ENCODE measurements at places on chromosomes 16 and 17.

GRCh38 chr17:77572065-77572601, 386.4 kb upstream of the TNRC6C start:
- no peak for DNase-seq

GRCh38 chr16:5228369-5228768, 130.8 kb upstream of the EEF2KMT start:
- DNase-seq, result no peak

DNA sequence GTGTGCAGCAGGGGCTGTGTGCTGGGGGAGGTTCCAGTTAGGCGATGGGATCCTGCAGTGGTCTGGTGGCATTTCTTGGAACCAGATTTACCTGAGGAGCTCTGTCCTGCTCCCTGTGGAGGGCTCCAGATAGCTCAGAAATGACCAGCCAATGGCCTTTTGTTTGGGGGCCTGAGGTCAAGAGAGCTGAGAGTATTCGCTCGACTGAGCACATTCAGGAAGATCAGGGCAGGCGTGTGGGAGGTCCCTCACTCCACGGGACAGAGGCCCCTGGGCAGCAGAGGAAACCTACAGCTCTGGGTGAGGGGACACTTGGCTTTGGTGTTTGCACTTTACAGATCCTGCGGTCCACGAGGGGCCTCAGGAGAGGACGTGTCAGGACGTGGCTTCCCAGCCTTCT, 18.2 kb downstream of the DEF8 start:
- no peak for DNase-seq

- no peak for DNase-seq
Measured at GRCh38 chr17:81723651-81724209, 11.6 kb downstream of the SLC25A10 start.

- no peak for DNase-seq
Measured at GRCh38 chr17:30226878-30227277, 8.6 kb downstream of the SLC6A4 start.

GRCh38 chr17:50275279-50275678, 1.0 kb downstream of the TMEM92 start:
- no peak for DNase-seq

DNA sequence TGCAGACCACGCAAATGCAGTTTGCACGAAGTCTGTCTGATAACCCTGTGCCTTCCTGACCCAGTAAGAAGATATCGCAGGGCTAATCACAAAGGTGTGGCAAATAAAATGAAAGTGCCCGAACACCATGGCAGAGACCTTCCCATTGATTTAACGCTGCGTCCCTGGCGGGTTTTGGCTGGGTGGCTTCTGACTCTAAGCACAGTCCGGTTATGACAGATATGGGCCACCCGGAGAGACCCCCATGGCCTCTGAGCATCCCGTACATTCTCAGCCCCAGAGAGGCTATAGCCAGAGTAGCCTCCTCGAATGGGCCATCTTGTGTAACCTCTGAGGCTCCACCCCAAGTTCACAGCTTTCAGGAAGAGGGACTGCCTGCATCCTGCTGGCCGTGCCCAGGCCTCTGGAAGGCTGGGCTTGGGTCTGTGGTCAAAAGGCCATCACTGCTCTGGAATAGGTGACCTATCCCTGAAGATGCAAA, 5.5 kb downstream of the FOXC2 start:
- no peak for DNase-seq

Measured in hippocampal formation (tissue), 2 donors.